ENCODE measurements at places on chromosomes 7 and 10.

DNA sequence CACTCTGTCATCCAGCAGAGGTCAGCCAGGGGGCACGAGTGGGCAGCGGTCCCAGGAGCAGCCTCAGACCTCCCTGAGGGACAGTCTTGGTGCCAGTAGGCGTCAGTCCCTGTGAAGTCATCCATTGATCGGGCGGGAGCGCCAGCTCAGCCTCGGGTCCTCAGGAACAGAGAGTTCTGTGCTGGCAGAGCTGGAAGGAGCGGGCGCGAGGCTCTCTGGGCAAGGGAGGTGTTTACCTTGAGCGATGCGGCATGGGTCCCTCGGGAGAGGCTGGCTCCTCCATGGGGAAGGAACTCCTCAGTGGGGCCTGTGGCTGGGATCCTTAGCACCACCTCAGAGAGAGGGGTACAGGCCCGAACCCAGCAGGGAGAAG is 101.1 kb upstream of the PPIF start:
- no peak for DNase-seq

GRCh38 chr10:49617121-49618020 is 3.5 kb downstream of the CHAT start:
- no peak for DNase-seq

GRCh38 chr7:158302274-158303070 is 285.2 kb downstream of the PTPRN2 start:
- no peak for DNase-seq

DNA sequence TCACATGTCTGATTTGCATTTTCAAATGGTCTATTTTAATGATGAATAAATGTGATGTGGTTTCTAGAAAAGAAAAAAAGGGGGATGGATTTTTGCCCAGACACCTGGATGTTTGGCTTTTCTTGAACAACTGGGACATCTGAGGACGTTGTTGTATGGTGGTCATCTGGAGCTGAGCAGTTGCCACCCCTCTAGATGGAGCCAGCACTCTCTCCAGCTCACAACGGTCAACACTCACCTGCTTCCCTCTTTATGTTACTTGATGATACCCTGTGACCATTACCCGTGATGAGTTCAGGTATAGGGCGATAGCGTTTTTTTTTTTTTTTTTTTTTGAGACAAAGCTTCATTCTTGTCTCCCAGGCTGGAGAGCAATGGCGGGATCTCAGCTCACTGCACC is 30.1 kb upstream of the PAXIP1 start:
- no peak for DNase-seq

All from NCI-H146 (cell line).